Stimulated activated CD4-positive, alpha-beta T cell treated with anti-CD3 and anti-CD28 coated beads, Interleukin-15, amount 100 ng/mL, for 1 hour (primary cell): ENCODE measurements at places on chromosomes 5 and 9.

GRCh38 chr5:181217111-181217802, 5.8 kb upstream of the TRIM41 start:
- no peak for DNase-seq

- DNase-seq = no peak
Measured at GRCh38 chr9:70442328-70442848, 27.9 kb upstream of the KLF9 start.

- DNase-seq = no peak
Measured at GRCh38 chr5:5616247-5616895, 193.9 kb downstream of the ICE1 start.

DNA sequence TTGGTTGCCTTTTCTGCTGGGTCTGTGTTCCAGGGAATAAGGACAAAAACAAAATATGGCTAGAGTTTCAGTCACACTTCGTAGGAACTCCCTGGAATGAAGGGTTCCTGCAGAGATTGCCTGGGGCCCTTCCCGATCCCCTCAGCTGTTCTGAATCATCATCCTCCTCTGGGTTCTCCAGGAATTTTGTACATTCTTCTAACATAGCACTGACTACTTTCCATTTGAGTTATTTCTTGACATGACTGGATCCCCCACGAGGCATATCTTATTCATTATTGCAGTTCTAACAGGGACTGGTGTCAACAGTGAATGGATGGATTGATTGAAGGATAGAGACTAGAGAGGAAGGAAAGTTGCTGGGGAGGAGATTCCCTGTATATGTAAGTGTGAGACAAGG, 49.2 kb upstream of the TNC start:
- DNase-seq = no peak

- DNase-seq = no peak
Measured at GRCh38 chr9:121071756-121072421, 2.9 kb upstream of the CNTRL start.

DNA sequence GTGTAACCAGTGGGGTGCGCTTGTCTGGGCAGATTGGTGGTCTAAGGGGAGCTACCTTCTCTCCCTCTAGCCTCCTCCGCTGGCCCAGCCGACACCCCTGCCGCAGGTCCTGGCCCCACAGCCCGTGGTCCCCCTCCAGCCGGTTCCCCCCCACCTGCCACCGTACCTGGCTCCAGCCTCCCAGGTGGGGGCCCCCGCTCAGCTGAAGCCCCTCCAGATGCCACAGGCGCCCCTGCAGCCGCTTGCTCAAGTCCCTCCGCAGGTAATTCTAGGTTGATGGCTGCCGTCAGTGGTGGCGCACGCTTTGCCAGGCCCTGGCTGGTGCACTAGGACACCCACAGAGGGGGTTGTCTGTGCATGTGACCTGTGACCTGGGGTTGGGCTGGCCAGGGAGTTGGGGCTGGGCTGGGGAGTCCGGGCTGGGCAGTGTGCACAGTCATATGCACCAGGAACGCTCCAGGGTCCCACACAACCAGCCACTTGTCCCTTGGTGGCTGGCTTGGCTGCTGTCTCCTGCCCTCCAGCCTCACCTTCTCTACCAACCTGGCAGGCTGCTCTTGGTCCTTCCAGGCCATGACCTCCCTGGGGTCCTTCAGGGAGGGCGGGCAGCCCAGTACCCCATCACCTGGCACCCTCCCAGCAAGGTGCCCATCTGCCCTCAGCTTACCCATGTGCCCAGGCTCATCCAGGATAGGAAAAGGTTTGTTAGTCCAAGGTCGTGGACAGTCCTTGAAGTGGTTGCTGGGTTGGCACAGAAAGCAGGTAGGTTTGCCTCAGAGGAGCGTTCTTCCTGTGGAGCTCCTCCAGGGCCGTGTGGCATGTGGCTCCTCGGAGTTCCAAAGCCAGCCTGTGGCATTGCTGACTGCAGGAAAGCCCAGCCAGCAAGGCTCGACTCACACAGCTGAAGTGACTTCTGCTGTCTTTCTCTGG, 73.2 kb downstream of the WNK2 start:
- no peak for DNase-seq

DNA sequence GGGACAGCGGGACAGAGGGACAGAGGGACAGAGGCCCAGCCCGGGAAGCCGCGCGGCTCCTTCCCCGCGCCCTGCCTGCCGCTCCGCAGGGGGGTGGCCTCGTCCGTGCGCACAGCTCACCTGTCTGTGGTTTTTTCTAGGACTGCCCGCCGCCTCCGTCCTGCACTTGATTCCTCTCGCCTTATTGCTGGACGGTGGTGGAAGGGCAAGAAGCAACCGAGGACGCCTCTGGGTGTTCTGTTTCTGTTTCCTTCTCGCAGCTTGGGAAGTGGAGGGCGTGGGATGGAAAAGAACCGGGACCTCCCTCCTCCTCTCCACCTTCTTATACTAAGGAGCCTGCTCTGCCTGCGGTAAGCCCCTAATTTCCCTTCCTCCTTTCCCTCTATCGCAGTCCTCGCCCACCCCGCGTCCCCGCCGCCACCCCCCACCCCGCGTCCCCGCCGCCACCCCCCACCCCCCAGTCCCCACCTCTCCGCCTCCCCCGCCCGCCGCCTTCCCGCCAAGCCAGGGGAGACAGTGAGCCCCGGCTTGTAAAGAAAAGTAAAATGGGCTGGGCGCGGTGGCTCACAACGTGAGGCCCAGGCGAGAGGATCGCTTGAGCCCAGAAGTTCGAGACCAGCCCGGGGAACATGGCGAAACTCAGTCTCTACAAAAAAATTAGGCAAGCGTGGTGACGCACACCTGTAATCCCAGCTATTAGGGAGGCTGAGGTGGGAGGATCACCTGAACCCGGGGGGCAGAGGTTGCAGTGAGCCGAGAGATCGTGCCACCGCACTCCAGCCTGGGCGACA, 9.6 kb upstream of the FLT4 start:
- no peak for DNase-seq

DNA sequence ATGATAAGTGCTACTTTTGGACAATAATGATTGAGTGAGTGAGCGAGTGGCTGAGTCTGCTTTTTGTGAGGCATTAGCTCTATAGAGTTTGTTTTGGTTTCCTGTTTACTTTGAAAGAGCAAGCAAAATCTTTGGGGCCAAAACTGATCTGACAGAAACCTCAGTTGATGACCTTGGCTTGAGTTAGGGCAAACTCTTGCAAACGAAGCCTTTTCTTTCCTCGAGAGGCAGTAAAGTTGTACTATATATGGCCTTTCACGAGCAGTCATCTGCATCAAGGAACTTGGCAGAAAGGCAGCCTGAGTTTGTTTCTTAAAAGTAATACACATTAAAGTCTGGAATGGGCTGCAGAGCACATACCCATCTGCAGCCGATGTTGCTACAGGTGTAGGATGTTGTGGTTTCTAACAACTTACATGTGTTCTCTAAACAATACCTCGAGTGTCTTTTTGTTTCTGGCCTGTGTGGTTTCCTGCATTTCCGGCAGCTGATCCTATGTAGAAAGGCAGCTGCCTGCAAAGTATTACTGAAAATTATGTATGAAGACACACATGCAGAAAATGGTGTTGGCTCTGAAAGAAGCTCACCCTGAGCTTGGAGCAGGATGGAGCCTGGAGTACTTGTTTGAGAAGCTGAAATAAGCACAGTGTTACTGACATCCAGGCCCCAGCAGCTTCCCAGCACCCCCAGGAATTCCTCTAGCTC, 60.8 kb downstream of the FOXD1 start:
- DNase-seq = peak; percentile 15

- DNase-seq = no peak
Measured at GRCh38 chr9:70260606-70261005, 1.8 kb downstream of the SMC5 start.

- DNase-seq = no peak
Measured at GRCh38 chr5:14406554-14406849, 175.1 kb upstream of the OTULINL start.

DNA sequence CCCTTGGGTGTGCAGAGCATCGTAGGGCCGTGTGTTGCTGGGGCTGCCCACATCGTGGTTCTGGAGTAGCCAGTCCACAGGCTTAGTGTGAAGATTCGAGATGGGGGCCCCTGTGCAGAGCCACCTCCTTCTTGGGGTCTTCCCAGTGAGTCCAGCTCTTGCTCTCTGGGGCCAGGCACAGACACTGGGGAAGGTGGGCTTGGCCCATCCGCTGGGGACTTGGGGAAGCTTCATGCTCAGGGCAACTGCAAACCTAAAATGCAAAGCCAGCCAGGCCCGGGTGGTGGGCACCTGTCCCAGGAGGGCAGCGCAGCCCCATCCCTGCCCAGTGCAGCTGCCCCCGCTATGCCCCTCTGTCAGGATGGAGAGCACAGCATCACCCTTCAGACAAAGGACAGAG, 46.4 kb upstream of the LRRC14B start:
- DNase-seq = no peak

- DNase-seq = no peak
Measured at GRCh38 chr9:134912126-134912840, 5.4 kb downstream of the FCN1 start.

DNA sequence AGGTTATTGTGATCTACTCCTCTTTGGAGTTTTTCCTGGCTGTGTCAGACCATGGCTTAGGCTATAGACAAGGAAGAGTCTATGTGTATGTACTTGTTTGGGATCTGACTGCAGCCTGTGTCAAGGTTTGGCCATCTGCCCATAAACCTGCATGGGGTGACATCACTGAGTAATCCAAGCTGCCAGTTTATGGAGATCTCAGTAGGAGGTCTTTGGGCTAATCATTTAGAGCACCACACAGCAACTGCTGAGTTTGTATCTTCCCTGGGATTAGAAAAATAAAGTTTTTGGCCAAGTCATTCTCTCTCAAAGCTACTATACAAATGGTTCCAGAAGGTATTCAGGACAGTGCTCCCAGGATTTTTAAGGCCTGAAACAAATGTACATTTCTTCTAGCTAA, 65.5 kb upstream of the HSPB3 start:
- no peak for DNase-seq

DNA sequence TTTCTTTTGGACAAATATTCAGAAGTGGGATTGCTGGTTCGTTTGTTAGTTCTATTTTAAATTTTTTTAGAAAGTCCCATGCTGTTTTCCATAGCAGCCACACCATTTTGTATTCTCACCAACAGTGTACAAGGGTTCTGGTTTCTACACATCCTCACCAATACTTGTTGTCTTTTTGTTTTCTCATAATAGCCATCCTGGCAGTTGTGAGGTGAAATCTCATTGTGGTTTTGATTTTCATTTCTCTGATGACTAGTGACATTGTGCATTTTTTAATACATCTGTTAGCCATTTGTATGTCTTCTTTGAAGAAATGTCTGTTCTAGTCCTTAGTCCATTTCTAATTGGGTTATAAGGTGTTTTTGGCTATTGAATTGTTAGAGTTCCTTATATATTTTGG, 214.3 kb downstream of the ARRDC3 start:
- DNase-seq = no peak

GRCh38 chr9:19146441-19147024, 19.2 kb upstream of the PLIN2 start:
- no peak for DNase-seq

GRCh38 chr5:139877129-139877597, 81.6 kb downstream of the PSD2 start:
- no peak for DNase-seq

DNA sequence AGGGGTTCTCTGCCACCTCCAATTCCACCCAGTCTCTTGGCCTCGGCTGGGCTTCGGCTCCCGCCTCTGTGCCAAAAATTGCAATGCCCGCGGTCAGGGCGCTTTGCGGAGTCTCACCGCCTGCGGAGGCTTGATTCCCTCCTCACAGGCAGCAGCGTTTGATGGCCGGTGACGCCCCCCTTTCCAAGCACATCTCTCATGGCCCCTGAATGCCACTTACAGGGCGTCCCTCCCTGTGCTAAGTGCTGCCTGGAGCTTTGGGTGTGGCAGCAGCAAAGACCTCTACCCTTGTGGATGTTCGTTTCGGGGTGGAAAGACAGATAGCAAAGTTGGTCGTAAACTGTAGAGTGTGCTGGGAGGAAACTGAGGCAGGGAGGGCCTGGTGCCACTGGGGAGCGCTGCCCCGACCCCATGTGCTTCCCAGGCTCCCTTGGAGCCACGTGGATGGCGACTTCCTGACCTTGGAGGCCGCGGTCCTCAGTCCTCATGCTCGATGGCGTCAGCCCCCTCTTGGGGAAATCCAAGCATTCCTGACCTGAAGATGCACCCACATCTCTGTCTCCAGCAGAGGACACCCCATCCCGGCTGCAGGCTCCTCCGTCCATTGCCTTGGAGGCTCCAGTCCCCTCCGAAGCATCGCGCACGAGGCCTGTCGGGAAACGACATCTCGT, 249.2 kb upstream of the IRX4 start:
- no peak for DNase-seq

- no peak for DNase-seq
Measured at GRCh38 chr5:99441235-99441634, 512.4 kb upstream of the CHD1 start.

DNA sequence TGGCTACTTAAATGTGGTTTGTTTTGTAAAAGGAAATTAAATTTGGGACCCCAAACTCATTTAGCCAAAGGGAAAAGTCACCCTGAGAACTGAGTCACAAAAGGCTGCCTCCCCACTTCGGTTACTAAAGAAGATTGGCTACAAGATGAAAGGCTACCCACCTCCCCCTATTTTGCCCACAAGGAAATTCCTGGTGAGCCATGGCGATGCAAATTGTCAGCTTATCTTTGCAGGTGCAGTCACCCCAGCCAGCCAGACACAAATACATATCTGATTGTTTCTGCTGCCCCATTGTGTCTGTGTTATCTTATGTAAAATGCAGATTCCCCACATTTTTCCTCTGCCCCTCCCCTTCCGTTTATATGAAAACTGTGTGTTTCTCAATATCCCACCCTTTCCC, 8.9 kb downstream of the PAEP start:
- DNase-seq = no peak

GRCh38 chr5:81969226-81969625, 2.6 kb upstream of the ATG10 start:
- no peak for DNase-seq

DNA sequence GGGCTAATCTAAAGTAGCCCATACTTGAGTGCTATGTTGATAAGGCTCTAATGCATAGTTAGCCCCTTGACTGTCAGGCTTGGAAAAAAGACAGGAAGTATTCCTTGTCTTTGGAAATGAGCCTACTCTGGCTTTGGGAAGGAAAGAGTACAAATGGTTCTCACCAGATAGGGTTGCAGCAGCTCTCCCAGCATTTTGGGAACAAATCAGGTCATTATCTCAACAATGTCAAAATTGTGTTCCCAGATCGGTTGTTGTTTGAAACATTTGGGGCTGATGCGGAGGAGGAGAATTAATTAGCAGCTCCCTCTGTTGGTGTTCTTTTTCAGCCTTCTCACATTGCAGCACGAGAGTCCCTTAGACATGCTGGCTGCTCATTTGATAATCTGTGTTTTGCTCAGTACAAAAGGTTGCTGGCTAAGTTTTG, 294.7 kb upstream of the DMRT1 start:
- DNase-seq = no peak

- no peak for DNase-seq
Measured at GRCh38 chr5:151056379-151057325, 24.2 kb downstream of the TNIP1 start.

- no peak for DNase-seq
Measured at GRCh38 chr9:137174722-137175293, 3.0 kb upstream of the TMEM210 start.

GRCh38 chr9:33112094-33112493, 35.6 kb upstream of the SMU1 start:
- DNase-seq = no peak

GRCh38 chr5:143183989-143184388, 219.5 kb downstream of the NR3C1 start:
- DNase-seq = no peak
